ENCODE measurements at places on chromosomes 4 and X.

DNA sequence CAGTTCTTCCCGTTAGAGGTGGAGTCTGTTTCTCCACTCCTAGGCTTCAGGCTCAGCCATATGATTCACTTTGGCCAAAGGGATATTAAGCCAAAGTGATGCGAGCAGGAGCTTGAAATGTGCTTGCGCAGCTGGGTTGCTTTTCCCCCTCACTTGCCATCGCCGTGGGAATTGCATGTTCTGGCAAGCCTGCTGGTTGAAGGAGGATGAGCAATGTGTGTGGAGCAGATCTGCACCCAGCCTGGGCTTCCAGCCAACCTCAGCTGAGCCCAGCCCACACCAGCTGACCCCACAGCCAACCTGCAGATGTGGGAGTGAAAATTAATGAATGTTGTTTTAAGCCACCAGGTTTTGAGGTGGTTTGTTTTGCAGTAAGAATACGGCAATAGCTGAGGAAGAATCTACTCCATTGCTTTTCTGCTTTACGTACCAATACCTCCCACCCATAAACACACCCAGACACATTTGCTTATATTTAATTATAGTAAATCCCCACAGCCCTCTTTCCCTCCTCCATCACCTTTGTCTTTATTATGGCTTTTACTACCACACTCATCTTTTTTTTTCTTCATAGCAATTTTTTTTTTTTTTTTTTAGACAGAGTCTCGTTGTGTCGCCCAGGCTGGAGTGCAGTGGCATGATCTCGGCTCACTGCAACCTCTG is 132.8 kb upstream of the FUNDC1 start:
- no peak for DNase-seq

- DNase-seq: no peak
Measured at GRCh38 chr4:18227880-18228279, 206.3 kb upstream of the LCORL start.

- DNase-seq: no peak
Measured at GRCh38 chr4:743463-744211, 38.0 kb downstream of the PCGF3 start.

DNA sequence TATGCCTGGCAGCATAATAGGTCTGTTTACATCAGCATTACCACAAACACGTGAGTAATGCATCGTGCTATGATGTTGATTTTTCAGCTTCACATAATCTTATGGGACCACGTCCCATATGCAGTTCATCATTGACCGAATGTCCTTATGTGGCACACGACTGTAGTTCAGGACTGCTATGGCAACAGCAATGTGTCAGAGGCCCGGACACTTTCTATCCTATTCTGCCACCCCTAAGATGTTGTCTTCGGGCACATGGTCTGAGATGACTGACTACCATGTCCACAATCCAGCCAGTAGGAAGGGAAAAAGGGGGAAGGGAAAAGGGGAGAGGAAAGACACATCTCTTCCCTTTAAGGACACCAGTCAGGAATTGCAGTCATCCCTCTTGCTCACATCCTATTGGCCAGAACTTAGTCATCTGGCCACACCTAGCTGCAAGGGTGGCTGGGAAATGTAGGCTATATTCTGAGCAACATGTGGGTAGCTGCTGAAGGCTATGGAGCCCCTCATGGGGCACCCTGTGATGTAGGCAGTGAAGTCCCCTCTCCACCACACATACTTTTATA is 196.0 kb upstream of the RBPJ start:
- DNase-seq: no peak

GRCh38 chr4:62285026-62285425 is 1084.9 kb downstream of the ADGRL3 start:
- DNase-seq: no peak

GRCh38 chr4:148044912-148045352 is 313.0 kb downstream of the ARHGAP10 start:
- no peak for DNase-seq

- DNase-seq: no peak
Measured at GRCh38 chr4:1342003-1342402, 5.0 kb upstream of the UVSSA start.

- DNase-seq: no peak
Measured at GRCh38 chrX:65488495-65488894, 46.1 kb downstream of the LAS1L start.

GRCh38 chr4:102988429-102989020 is 31.0 kb downstream of the SLC9B1 start:
- DNase-seq: no peak

DNA sequence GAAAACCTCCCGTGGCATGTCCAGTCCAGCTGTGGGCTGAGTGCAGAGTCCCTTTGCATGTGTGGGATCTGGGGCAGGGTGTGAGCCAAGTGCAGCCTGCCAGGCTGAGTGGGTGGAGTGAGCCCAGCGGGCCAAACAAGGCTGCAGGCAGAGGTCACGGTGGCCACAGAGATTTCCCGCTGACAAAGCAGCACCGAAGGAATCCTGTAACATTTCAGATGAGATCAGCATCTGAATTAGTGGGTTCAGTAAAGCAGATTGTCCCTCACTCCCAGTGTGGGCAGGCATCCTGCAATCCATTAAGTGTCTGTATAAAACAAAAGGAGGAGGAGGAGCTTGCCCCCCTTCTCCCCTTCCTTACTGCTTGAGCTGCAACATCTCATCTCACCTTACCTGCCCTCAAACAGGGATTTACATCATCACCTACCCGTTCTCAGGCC is 324.4 kb downstream of the FAT4 start:
- DNase-seq: no peak

- DNase-seq: no peak
Measured at GRCh38 chr4:119477412-119478053, 151.1 kb downstream of the PDE5A start.

- no peak for DNase-seq
Measured at GRCh38 chr4:155099231-155099630, 109.2 kb upstream of the NPY2R start.

DNA sequence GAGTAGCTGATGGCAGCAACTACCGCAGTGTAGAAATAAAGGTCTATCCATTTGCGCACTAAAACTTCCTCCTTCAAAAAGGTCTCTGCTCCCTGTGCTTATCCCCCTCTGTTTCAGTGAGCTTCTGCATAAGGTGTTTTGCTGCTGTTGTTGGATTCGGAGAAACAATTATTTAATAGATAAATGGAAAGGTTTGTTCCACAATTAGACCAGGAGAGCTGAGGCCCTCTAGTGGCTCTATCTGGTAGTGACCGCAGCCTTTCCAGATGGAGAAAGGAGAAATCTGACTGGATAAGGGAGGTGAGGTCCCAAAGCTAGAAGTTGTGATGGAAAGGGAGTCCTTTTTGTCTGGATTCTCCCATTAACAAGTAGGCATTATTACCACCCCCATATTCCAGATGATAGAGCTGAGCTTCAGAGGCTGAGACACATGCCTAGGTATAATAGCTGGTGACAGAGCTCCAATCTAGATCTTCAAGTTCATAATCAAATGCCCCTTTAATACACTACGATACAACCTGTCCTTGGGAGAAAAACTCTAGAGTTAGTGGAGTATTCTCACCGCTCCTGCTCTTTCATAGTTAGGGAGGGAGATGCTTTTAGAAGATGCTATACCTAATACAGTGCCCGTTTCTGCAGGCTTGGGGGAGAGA is 5.1 kb upstream of the GABRQ start:
- peak; percentile 1 for DNase-seq

GRCh38 chr4:33302321-33302720 is 2582.2 kb downstream of the PCDH7 start:
- no peak for DNase-seq

DNA sequence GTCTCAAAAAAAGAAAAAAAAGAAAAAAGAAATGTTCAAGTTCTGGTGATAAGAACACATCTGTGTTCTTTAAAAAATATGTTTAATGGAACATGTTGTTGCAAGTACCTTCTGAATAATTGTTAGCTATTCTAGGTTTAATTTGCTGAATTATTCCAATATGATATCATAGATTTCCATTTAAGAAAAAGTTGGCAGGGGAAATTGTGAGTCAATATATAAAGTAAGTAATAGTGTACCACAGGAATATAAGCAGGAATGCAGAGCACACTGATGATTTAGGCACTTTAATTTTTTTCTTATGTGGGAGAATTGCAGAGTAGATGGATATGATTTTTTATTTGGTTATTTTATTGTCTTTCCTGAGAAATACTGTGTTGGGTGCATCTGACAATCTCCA is 190.7 kb downstream of the RPA4 start:
- no peak for DNase-seq

- DNase-seq: no peak
Measured at GRCh38 chr4:7212101-7212674, 19.9 kb downstream of the SORCS2 start.

DNA sequence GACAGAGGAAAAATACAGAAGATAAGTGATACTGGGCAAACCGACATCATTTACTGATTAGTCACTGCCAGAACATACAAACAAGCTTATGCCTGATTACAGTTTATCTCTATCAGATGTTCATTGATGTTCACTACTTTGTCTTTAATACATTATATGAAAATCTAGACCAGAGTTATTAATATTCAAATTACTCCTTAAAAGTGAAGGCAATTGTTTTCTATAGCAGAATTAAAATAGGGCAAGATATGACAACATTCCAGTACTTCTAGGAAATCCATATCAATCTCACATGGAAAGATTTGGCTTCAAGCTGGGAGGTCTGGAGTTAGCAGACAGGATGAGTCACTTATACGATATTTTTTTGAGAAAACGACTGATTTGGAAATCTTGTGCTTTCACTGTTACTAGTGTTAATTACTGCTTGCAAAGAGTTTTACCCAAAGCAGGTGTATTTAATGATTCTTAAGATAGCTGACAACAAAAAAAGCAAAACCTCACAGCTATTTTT is 31.8 kb downstream of the HPGD start:
- no peak for DNase-seq

- peak; percentile 43 for DNase-seq
Measured at GRCh38 chr4:123397144-123398065, 810 bp downstream of the SPRY1 start.

- no peak for DNase-seq
Measured at GRCh38 chr4:150216726-150217125, 138.5 kb downstream of the DCLK2 start.

DNA sequence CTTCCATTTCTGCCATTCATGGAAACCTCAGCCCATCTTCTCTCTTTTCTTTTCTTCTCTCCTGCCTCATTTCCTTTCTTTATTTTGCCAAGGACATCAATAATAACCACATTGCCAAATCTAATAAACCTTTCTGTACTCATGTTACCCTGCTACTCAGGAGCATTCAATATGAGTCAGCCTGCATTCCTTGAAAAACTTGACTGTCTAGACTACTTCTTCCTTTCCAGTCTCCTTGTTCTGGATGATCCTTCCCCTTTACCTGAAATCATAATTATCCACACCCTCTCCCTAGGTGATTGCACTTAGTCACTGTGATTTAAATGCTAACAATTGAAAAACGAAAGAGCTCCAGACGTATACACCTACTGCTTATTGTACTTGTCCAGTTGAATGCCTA is 253.2 kb upstream of the CENPE start:
- no peak for DNase-seq

- DNase-seq: no peak
Measured at GRCh38 chr4:118752551-118752950, 67.4 kb downstream of the METTL14 start.

DNA sequence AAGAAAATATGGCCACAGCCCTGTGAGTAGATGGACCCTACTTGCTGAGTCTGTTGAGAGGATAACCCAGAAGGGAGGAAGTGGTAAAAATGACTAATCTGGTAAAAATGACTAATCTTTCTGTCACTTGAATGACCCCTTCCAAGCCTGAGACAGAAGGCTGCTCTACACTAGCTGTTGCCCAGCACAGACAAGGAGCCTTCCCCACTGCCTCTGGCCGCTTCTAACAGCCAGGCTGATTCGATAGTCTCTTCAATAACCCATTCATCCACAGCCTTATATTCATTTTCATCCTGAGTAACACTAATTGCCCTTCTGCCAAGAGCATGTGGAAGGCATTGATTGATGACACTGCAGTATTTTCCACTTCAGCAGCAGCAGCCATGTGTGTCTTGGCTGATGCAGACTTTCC is 18.4 kb downstream of the MAGEB17 start:
- no peak for DNase-seq

GRCh38 chr4:49000806-49001205 is 14.7 kb downstream of the CWH43 start:
- no peak for DNase-seq

GRCh38 chrX:129759576-129760061 is 20.1 kb upstream of the SASH3 start:
- DNase-seq: peak; percentile 54

DNA sequence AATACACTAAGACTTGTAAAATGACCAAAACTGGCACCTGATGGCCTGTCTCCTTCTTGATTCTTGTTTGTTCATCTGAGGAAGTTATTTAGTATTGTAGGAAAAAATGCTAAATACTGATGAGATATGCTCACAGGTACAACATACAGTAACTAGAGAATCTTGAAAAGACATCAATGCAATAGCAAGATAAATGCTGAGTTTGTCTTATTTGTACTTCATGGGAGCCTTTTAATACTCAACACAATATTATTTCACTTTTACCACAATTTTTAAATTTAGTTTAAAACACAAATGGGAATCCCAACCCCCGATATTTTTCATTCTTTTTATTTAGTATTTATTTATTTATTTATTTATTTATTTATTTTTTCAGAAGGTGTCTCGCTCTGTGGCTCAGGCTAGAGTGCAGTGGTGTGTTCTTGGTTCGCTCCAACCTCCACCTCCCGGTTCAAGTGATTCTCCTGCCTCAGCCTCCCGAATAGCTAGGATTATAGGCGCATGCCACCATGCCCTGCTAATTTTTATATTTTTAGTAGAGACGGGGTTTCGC is 12.1 kb downstream of the HHIP start:
- no peak for DNase-seq

- DNase-seq: no peak
Measured at GRCh38 chr4:126697748-126698147, 935.0 kb upstream of the INTU start.

Measured in T-cell (primary cell).